ENCODE measurements at places on chromosomes 12 and 14.

DNA sequence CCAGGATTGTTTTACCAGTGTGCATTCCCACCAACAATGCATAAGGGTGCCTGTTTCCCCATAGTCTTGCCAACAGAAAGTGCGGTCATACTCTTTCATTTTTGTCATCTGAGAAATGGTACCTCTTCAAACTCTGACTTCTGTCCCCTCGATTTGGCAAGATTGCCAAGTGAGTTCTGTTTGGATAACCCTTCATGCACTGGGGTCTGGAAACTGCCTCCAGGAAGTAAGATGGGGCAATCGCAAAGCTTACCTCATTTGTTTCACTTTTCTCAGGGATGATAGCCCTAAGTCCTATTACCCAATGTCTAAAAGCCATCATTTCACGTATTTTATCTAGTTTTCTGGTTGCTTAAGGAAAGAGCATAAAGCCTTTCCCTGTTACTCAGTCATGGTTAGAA, 28.6 kb upstream of the NR1H4 start:
- no peak for DNase-seq

DNA sequence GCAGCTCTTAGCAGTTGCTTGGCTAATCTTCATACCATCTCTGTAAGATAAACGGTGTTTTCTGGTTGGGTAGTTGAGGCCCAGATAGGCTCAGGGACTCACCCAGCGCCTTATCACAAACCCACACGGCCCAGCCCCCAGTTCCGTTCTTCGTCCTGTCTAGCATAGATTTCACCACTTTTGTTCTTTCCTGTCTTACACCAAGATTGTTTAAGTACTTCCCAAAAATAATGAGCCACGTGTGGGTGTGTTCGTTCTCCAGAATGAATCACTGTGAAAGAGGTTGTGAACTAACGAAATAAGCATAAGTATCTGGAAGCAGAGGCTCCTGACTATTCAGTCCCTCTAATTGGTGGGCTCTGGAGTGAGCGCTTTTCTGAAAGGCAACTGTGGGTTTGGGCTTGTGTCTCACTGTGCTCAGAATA, 21.4 kb downstream of the ACVR1B start:
- no peak for DNase-seq

DNA sequence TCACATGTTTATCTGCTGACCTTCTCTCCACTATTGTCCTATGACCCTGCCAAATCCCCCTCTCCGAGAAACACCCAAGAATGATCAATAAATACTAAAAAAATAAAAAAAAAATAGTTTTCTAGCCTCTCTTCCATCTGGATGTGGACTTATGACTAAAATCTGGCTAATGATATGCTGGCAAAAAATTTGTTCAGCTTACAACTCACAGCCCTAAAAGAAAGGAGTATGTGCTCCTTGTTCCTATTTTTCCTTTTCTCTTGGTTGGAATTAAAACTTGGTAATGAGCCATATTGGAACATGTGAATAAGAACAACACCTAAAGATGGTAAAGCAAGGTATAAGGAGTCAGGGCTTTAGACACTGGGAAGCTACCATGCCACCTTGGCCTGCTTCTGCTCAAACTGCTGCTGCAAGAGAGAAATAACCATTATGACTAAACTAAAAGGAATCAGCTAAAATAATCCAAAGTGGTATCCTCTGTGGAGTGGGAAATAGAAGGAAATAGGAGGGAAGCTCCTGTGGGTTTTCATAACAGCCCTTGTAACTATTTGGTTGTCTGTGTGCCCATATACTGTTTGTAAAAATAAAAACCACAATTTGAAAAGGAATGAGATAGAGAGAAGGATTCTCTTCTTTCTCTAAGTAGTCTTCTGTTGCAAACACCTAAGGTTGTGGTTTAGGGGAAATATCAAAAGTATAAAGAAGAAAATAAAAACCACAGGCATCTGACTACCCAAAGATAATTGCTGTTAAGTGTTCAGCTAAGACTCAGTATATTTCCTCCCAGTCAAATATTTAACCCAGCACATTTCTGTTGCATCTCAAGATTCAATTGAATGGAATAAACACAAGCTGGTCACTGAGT, 53.8 kb downstream of the SDR9C7 start:
- DNase-seq: no peak

DNA sequence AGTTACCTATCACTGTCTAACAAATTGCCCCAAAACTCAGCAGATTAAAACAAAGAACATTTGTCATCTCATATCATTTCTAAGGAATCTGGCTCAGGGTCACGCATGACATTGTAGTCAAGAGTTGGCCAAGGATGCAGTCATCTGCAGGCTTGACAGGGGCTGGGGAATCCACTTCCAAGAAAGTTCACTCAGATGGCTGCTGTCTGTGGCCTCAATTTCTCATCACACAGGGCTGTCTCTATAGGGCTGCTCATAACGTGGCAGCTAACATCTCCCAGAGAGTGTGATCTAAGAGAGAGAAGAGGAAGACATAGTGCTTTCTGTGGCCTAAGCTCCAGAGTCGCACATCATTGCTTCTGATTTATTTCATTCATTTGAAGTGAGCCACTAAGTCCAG, 17.0 kb upstream of the IL22 start:
- DNase-seq: no peak

- DNase-seq: no peak
These were observed 30.2 kb downstream of the BICDL1 start for GRCh38 chr12:120019197-120019596.
